G401 (cell line): ENCODE measurements at places on chromosomes 7 and 10. TPM values are rescaled to one million over a fixed set of nuclear protein-coding genes. Genes with fewer than 3 reads are reported as not detected.

C10orf67 gene
- not detected in 2 replicates for total RNA-seq

CFAP70 gene
- total RNA-seq, result 0.78 and 2.0 TPM in 2 replicates

ZPBP gene
- not detected in 2 replicates for total RNA-seq

TUBAL3 gene
- total RNA-seq, result not detected in 2 replicates

LRRC4 gene
- total RNA-seq, result 0.10 and 0.12 TPM in 2 replicates

UFSP1 gene
- 2.5 and 3.6 TPM in 2 replicates for total RNA-seq

ZNF853 gene
- total RNA-seq, result 12.1 and 16.6 TPM in 2 replicates

VIPR2 gene
- not detected in 2 replicates for total RNA-seq

HOXA1 gene
- 11.8 and 15.5 TPM in 2 replicates for total RNA-seq

GIMAP5 gene
- not detected in 2 replicates for total RNA-seq

C7orf33 gene
- total RNA-seq, result not detected in 2 replicates

ZNF783 gene
- 12.8 and 16.9 TPM in 2 replicates for total RNA-seq

CCT6A gene
- 412 and 507 TPM in 2 replicates for total RNA-seq

MACROH2A2 gene
- 83.1 and 100 TPM in 2 replicates for total RNA-seq

METTL27 gene
- not detected in 2 replicates for total RNA-seq

OR13A1 gene
- total RNA-seq, result not detected in 2 replicates
